ENCODE measurements at places on chromosomes 6 and 20.

DNA sequence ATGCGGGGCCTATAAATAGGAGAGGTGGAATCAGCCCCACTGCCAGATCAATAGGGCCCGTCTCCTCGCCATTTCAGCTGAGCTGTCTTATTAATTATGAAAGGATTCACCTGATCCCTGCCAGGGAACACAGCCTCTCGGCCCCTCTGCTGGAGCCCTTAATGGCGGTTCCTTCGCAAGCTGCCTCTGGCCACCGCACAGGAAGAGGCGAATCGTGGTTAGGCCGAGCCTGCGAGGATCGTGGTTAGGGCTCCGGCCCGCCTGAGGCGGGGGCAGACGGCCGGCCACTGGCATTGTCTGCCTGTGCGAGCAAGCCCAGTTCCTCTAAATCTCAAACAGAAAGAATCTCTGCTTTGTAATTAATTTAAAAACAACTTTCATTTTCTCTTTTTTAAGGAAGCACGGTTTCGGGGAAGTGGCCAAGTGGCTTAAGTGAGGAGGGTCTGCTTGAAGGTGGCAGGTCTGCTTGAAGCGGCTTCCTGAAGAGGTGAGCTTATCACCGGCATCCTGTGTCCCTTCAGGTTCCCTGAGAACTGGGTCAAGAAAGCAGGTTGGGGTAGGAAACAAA, 9.2 kb downstream of the NRN1 start:
- peak; percentile 28 for DNase-seq

GRCh38 chr6:122140031-122140430, 259.4 kb upstream of the HSF2 start:
- DNase-seq = no peak

DNA sequence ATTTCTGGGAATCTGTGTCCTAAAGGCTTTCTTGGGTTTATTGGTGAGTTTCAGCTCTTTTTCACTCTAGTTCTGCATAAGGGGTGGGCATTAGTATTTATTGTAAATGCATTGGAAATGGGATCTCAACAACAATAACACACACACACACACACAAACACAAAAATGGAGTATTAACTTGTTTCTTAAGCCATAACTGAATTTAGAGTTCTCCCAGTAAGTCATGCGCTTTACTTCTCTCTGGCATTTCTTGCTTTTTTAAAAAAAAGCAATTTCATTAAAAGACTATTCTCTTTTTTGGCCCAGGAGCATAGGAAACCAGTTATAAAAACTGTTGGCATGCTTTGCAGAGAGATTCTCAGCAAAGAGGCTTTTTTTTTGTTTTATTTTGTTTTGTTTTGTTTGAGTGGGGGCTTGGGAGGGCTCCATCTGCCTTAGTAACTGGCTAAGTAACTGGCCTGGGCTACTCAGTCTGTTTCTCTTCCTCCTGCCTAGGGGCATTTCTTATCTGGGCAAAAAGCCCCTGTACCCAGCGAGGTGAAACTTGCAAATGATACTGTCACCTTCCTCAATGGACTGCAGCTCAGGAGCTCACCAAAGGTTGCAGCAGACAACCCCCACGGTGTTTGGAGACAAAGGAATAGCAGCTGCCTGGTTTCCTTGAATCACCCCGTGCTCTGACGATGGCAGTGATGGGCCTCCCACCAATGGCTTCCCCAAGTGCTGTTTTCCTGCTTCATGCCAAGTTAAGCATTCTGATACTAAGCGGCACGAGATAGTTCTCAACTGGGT, 128.5 kb downstream of the BCAS1 start:
- DNase-seq = no peak

GRCh38 chr6:88538130-88538706, 372.1 kb upstream of the CNR1 start:
- DNase-seq = peak; percentile 18

- DNase-seq = peak; percentile 87
These were observed 45.8 kb downstream of the FOXP4 start for GRCh38 chr6:41591859-41592502.
